ENCODE measurements at places on chromosomes 7 and 10.
A peak's percentile ranks its signal among the peaks of the same experiment; 100 is the strongest.

GRCh38 chr7:150451097-150451793 is 815 bp downstream of the GIMAP8 start:
- peak; percentile 47 for DNase-seq

DNA sequence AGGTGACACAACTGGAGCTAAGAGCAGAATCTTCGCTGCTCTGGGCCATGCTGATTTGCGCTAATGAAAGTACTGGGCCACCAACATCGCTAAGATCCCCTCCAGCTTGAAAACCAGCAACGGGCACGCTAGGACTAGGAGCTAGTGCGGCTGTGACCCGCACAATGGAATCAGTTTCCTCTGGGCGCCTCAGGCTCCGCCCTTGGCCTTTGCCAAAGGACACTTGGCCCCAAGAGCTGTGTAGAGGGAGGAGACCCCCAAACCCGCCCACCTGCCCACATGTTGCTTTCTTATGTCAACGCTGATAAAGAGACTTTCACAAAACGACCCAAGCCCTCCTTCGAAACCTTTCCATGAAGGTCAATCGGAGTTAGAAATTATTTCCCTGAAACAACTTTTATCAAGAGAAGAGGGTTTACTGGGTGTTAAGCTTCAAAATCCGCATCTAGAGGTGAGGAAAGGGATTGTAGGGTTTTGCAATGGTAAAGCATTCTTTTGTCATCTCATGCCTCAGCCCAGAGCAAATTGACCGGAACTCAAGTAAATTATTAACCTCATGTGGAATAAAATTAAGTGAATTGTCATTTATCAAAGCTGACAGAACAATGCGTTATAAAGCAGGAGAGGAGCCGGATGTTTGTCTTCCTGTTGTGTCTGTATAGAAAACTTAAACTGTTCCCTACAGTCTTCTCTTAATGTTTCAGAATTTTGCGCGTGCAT is 9.4 kb downstream of the ABCB5 start:
- no peak for DNase-seq

- no peak for DNase-seq
Observed at GRCh38 chr10:27745732-27746396, at the start of gene MKX. TSS of gene MKX (minus strand) at chr10:27745819. CDS start at chr10:27743415, 2,404 bp downstream.

GRCh38 chr7:139451638-139452037 is 31.8 kb downstream of the KLRG2 start:
- no peak for DNase-seq

DNA sequence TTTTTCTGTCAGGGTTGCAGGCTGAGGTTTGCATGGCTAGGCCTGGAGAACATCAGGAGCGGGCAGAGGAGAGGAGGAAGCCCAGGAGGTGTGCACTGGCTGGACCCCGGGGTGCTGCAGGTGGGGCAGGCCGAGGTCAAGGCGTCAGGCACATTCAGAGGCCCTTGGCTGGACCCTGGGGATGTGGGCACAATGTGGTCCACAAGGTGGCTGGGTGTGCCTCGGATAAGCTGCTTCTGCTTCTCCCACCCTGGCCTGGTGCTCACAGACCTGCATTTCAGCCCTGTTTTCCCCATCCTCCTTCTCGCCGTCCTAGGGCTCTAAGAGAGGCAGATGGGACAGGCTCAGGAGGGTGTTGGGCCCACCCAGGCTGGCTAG is 108.2 kb downstream of the ADCY1 start:
- no peak for DNase-seq

DNA sequence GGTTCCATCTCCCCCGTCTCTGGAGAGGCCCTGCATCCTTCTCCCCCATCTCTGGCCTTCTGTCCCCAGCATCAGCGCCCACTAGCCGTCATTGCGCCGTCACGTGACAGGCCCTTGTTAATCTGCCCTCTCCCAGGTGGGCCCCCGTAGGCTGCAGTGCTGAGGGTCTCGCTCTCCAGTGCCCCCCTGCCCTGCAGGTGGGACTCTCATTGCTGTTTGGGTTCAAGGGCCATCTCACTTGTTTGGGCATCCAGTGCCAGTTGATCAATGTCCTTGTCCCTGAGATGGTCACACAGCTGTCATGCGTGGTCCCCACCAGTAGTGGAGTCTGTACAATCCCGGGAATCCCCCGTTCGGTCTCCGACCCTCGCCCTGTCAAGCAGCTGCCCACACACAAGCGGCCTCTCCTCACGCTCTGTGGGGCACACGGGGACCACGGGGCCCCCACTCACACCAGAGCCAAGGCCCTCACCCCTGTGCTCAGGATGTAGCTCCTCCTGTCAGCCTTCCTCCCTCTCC is 114.0 kb downstream of the INPP5A start:
- no peak for DNase-seq

- DNase-seq = no peak
Observed at GRCh38 chr7:142654398-142654797, 94.9 kb upstream of the PRSS1 start.

DNA sequence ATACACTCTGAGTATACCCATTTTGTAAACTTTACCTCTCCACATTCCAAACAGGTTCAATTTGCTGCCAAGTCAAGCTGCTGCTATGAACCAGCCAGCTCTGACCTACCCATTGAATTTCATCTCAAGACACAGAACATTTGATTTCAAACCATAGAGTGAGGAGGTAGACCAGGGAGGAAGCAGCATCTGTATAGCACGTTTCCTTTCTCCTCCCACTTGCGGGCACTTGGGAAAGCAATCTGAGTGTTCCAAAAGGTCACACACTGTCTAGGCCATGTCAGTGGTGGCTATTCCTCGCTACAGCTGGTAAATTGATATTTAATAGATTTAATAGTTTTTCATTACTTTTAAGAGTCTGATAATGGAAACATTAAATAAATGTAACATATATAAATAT is 147.8 kb upstream of the EEPD1 start:
- DNase-seq = no peak

DNA sequence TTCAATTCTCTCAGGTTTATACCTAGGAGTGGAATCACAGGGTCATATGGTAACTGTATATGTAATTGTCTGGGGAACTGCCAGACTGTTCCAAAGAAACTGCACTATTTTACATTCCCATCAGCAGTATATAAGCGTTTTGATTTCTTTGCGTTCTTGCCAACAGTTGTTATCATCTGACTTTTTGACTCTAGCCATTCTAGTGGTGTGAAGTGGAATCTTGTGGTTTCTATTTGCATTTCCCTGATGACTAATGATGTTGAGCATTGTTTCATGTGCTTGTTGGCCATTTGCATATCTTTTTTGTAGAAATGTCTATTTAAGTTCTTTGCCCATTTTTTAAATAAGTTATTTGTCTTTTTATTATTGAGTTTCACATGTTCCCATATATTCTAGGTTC is 44.3 kb upstream of the ZC3HAV1 start:
- no peak for DNase-seq

GRCh38 chr10:43126759-43127424 is 11.4 kb upstream of the CSGALNACT2 start:
- DNase-seq = no peak

GRCh38 chr7:116265881-116266280 is 55.5 kb downstream of the TES start:
- no peak for DNase-seq

- DNase-seq = no peak
Observed at GRCh38 chr10:126186766-126187165, 201.5 kb downstream of the ADAM12 start.

DNA sequence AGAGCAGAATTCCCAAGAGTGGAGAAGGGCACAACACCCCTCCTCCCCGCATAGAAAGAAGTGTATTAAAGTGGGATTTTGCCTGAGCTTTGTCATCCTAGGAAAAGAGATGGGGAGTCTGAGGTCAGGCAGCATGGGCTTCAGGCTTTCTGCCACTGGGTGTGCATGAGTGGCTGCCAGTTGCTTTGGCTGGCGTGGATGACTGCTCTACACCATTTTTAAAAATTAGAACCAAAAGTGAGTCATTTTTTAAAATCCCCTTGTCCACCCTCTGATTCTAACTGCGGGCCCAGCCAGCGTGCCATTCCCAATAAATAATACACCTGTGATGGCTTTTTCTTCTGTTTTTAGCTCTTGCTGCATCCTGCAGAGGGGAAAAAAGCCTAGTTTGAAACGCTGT is 13.4 kb downstream of the SLC29A3 start:
- DNase-seq = no peak

GRCh38 chr7:121761399-121761798 is 111.6 kb upstream of the PTPRZ1 start:
- no peak for DNase-seq

GRCh38 chr10:91643700-91644099 is 10.8 kb upstream of the PPP1R3C start:
- no peak for DNase-seq

DNA sequence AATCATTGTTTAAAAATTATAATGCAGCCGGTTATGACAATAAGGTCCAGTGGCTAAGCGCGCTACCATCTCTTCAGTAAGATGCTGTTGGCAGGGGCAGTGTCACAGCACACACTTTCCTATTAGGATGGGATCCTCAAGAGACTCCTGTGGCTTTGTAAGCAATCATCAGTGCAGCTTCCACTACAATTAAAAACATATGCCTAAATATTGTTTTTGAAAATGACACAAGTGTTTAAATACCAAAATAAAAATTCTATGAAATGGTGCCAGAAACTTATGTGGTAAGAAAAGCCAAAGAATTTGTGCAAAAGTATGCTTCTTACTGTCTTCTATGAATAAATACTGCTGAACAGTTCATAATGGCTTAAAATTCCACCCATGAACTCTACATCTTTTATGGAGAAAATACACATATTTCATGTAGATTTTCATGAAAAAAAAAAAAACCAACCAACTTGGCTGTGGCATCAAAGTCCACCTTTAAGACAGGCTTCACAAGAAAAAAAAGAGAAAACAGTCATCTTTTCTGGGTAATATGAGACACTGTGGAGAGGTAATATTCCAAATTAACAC is 132.8 kb downstream of the SEMA3C start:
- DNase-seq = no peak

GRCh38 chr10:22468570-22469320 is 123.4 kb downstream of the SPAG6 start:
- no peak for DNase-seq

GRCh38 chr10:71269301-71270288 is 49.5 kb upstream of the SLC29A3 start:
- DNase-seq = no peak

DNA sequence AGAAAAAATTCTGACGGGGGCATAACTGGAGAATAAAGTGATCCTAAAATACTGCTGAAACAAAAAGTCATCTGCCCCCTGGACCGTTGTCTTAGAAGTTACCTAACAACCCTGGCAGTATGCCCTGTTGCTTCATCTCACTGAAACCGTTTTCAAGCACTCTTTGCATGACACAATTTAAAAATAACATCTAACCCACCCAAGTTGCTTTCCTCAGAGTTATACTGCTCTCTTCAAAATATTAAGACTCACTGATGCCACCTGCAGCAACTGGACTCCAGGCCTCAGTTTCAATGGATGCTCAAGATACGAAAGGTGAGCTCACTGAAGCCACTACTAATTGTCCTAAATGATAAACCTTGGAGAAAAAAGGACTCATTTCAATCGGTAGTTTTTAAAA is 57.4 kb downstream of the CDK6 start:
- DNase-seq = no peak

DNA sequence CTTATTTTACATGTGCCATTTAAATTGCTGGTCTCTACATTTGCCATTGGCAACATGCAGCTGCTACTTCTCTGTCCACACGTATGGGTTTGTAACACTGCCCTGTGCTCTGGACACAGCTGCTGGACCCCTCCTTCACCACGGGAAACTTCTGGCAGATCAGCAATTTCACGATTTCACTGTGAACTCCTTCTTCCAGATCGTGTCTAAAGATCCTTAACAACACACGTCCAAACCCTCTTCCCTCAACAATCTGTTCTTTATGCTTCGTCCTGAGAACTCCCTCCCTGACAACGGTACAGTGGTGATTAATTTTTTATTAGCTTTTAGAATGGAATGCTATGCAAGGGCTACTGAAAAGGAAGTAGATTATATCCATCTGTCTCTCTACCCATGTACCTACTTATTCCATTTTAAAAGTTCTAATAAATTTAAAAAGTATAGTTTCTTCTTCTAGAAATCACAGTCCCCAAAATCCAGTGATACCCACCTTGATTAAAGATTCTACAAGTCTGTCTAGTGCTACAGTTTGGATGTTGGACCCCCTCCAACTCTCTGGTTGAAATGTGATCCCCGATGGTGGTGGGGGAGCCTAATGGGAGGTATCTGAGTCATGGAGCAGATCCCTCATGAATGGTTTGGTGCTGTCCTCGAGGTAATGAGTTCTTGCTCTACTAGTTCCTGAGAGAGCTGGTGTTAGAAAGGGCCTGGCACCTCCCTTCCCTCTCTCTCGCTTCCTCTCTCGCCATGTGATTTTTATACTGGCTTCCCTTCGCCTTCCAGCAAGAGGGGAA is 81.0 kb downstream of the KIAA1549 start:
- no peak for DNase-seq

DNA sequence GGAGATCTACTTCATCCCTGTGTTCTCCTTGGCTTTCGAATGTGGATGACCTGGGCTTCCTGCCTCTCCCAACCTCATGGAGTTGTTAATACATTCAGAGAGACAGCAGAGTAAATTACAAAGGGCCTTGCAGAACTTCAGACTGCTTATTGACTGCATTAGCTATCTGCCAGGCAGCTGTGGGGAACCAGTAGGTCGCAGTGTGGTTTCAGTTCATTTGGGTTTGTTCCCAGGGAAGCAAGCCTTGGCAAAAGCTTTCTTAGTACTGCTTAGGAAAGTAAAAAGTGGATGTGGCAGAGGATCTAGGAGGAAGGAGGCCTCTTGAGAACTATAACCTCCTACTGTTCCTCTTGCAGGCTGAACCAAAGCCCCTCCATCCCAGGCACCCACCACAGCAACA is 9.2 kb downstream of the NPFFR1 start:
- no peak for DNase-seq

DNA sequence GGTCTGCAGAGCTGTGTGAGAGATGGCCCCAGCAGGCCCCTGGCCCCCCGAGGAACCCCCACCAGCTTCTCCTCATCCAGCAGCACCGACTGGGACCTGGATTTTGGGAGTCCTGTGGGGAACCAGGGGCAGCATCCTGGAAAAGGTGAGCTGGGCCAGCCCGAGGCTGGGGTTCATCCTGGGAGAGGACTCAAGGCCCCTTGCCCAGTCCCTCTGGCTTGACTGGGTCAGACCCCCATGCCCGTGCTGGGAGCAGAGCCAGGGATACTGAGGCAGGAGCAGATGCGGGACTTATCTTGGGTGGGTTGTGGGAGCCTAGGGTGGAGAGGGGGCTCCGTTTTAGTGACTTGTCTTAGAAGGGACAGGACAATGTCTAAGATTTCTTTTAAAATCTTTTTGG is 47.5 kb downstream of the ZNF467 start:
- no peak for DNase-seq

GRCh38 chr7:27123007-27123476 is 7.5 kb downstream of the HOXA4 start:
- no peak for DNase-seq

GRCh38 chr7:36088966-36089365 is 64.1 kb upstream of the EEPD1 start:
- DNase-seq = no peak

GRCh38 chr10:28248092-28248491 is 54.8 kb downstream of the MPP7 start:
- DNase-seq = no peak

- DNase-seq = no peak
Observed at GRCh38 chr10:4807761-4808507, 18.1 kb upstream of the AKR1E2 start.

Measured in stimulated activated CD8-positive, alpha-beta memory T cell treated with anti-CD3 and anti-CD28 coated beads, Interleukin-2, amount 100 ng/mL, for 1 hour (primary cell).